ENCODE measurements at places on chromosomes 16 and 17.

GRCh38 chr16:85046472-85046916, 18.9 kb downstream of the KIAA0513 start:
- DNase-seq = no peak

GRCh38 chr17:39777534-39778365, 40.0 kb downstream of the GRB7 start:
- DNase-seq = no peak

DNA sequence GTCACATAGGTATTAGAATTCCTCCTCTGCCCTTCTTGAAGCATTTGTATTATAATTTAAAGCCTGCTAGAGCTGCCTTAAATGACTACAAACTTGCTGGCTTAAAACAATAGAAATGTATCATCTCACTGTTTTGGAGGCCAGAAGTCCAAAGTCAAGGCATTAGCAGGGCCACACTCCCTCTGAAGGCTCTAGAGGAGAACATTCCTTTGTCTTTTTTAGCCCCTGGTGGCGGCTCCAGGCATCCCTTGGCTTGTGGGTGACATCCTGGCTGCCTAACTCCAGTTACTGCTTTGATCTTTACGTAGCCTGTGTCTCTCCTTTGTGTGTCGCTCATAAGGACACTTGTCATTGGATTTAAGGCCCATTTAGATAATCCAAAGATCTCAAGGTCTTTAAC, 186.6 kb upstream of the SALL1 start:
- no peak for DNase-seq

DNA sequence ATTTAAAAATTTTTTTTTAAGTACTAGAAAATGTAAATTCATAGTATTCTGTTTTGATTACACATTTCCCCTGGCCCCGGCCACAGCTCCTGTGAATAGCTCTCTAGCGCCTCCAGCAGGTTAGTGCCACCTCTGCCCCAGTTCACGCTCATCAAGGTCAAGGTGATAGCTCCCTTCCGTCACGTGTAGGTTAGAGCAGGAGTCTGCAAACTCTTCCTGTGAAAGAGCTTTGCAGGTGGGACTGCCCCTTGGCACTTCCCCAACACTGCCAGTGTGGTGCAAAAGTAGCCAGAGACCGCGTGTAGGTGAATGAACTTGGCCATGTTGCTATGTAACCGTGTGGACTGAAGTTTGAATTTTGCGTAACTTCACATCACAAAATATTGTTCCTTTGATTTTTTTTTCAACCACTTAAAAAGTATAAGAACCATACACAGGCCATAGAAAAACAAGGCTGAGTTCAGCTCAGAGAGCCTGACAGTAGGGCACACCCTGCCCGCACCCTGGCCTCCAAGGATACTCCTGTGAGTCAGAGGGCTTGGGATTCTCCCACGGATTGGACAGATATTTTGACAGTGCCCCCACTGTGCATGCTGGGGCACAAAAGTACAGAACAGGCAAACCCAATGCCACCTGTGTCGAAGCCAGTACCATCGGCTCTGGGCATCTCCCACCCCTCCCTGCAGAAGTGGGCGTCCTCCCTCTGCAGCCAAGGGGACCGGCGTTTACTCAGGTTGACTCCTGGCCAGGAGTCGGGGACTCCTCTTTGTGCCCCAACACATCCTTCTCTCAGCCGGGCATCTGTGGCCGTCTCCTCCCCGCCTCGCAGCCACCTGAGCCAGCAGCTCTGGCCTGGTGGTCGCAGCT, 92.0 kb upstream of the CHMP6 start:
- DNase-seq = no peak

GRCh38 chr17:72165192-72165866, 44.5 kb downstream of the SOX9 start:
- no peak for DNase-seq

GRCh38 chr16:50247123-50247905, 19.0 kb upstream of the ADCY7 start:
- no peak for DNase-seq

GRCh38 chr17:50426814-50427787, 1.1 kb downstream of the ACSF2 start:
- DNase-seq = no peak

GRCh38 chr17:50087912-50088405, 7.2 kb upstream of the PDK2 start:
- no peak for DNase-seq

- DNase-seq = no peak
Measured at GRCh38 chr16:86883583-86884389, 305.4 kb downstream of the FOXL1 start.

- DNase-seq = peak; percentile 27
Measured at GRCh38 chr16:81265658-81266451, 27.4 kb downstream of the BCO1 start.

DNA sequence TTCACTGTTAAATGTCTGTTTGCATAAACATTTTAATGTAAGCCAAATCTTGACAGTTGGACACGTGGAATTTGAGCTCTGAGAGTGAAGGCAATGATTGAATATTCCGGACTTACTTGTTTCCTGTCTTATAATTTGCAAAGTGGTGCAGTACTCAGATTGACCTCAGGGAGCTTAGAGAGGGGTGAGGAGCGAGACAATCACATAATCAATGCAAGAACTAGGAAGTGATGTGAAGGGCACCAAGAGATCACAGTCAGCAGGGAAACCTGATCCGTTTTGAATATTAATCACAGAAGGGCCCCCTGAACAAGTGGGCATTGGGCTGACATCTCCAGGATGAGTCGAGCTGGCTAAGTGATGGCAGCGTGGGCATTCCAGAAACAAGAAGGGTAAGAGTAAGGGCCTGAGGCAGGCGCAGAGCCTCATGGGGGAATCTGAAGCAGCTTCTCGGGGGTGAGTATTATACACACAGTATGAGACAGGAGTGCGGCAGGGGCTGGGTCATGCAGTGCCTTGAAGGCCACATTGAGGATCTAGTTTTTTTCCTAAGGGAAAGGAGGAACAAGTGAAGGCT, 26.1 kb downstream of the TEX2 start:
- no peak for DNase-seq

- DNase-seq = no peak
Measured at GRCh38 chr17:17605083-17605728, 13.7 kb upstream of the PEMT start.

GRCh38 chr17:179066-179432, 2.4 kb downstream of the DOC2B start:
- DNase-seq = no peak

- DNase-seq = peak; percentile 74
Measured at GRCh38 chr17:39164675-39165143, 1.3 kb downstream of the ARL5C start.

GRCh38 chr17:64938925-64939474, 19.7 kb upstream of the LRRC37A3 start:
- no peak for DNase-seq

- DNase-seq = no peak
Measured at GRCh38 chr16:82404586-82405315, 222.0 kb upstream of the CDH13 start.

DNA sequence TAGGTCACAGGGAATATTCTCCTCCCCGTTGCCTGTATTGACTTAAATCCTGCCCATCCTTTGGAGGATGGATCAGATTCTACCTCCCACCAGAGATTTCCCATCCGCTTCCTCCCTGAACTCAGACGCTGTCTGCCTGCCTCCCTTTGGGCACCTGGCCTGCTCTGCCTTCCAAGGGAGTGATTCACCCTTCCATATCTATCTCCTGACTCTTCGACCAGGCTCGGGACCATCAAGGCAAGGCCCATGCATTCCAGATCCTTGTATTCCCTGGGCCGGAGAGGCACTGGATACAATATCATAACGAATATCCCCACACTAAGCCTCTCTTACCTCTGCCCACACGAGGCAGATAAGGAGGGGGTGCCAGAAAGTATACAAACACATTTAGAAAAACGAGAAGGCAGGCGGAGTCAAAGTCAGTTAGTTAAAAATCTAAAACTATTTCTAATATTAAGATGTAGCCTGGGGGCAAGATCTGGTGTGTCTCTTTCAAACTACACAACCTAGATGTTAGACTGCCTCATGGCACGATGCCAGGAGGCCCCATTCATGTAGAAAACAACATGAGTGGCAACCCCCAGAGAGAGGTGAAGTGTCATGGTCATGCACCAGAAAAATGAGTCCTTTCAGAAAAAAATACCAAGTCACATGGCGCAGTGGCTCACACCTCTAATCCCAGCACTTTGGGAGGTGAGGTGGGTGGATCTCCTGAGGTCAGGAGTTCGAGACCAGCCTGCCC, 9.2 kb downstream of the PMP22 start:
- no peak for DNase-seq

DNA sequence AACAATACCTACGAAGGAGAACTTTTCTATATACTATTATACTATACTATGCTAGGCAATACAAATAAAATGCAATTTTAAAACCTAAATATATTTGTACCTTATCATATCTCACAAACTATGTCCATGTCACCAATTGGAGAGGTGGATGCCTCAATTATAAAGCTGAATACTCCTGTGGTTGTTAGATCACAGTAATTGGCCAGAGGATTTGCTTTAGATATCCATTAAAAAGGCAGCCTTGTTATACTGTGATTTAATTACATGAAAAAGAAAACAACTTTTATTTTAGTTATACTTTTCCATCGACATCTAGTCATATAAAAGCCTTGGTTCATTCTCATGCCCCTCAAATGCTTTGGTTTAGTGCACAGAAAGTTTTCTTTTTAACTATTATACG, 129.3 kb downstream of the BRIP1 start:
- DNase-seq = no peak

- peak; percentile 66 for DNase-seq
Measured at GRCh38 chr17:59786536-59787319, 79.3 kb downstream of the VMP1 start.

DNA sequence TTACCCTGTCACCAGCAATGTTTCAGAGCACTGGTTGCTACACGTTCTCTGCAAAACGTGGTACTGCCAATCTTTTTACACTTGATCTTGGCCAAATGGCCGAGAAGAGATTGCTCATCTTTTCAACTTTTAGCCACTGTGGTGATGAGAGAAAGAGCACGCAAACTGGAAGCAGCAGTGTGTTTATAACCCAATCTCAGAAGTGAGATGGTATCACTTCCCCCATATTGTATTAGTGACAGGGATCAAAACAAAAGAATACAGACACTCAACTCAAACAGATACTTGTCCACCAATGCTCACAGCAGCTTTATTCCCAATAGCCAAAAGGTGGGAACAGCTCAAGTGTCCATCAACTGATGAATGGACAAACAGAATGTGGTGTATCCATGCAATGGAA, 72.1 kb upstream of the FA2H start:
- DNase-seq = no peak

DNA sequence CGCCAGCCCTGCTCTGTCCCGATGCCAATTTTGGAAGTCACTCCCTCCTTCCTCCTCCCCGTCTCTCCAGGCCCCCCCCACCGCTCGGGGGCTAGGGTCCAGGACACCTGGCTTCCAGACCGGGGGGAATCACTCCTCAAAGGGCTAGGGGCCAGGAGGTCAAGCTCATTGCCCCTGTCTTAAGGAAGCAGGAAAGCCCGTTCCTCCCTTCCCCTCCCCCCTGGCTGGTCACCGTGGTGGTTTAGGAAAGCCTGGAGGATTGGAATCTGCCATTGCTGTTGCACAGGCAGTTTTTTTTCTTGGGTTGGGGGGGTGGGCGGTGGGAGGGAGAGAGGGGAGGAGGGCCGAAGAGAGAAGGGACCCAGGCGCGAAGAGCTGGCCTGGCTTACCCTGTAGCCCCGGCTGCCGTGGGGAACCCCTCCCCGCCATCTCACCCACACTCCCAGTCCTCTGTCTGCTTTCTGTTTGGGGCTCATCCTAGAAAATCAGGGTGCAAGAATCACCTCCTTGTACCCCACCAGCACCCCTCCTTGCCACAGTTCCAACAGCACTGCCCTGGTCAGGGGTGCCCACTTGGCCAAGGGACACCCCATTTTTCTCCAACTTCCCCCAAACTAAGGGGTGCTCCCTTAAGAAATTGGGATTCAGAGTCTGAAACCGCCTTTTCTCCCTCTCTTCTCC, 2.9 kb upstream of the BCL6B start:
- DNase-seq = no peak

GRCh38 chr16:84220851-84221250, 19.0 kb downstream of the KCNG4 start:
- DNase-seq = no peak

DNA sequence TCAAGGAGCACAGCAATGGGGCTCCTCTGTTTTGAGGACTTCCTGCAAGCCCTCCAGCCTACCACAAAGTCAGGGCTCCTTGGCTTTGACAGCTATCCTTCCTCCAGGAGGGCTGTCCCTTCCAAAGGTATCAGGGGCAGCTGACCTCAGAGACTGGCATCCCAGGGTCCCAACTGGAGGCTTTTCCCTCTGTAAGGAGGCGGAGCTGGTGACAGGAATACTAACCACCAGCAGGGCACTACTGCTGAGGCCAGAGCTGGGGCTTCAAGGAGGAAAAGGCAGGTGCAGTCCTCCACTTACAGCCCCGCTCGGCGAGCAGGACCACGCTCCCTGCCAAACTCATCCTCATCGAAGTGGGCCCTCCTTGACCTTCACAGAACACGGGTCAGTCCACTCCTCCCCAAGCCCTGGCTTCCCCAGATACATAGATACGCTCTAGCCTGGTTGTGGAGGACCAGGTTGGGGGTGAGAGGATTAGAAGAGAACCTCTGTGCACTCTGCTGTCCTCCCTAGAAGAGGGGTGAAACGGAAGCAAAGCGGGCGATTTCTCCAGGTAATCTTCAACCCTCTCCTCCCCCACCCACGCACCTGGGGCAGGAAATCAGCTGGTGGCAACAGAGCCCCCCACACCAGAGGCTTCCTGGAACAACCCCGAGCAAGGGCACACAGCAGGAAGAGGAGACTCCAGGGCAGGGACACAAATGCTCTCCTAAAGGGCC, 20.5 kb downstream of the ST3GAL2 start:
- no peak for DNase-seq

DNA sequence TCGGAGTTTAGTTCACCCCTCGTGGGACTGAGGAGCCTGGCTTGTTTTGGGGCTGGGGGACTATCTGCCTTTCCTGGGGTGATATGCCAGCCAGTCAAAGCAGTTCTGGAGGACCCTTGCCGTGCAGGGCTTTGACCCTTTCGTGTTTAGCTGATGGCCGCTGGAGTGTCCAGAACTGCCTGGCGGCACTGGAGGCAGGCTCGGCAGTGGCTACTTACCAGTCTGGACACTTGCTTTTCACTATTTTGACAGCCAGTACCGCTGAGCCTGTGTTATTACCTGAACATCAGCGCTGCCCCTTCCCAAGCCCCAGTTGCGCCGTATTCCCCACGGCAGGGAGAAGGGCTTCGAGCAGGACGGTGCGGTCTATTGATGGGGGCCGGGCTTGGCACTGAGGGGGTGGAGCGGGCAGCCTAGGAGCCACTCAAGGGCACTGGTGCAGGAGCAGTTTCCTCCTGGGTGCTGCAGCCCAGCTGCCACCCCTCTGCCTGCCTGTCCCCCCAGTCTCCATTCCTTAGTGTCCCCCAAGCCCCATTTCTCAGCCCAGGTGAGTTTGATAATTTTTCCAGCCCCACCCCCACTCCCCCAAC, 18.6 kb downstream of the CCDC92B start:
- no peak for DNase-seq

GRCh38 chr16:48565752-48566151, 44.2 kb downstream of the N4BP1 start:
- no peak for DNase-seq

- no peak for DNase-seq
Measured at GRCh38 chr16:21717608-21718007, 53.8 kb downstream of the OTOA start.
